Naive B cell (primary cell): ENCODE measurements at places on chromosomes 1 and 21.

DNA sequence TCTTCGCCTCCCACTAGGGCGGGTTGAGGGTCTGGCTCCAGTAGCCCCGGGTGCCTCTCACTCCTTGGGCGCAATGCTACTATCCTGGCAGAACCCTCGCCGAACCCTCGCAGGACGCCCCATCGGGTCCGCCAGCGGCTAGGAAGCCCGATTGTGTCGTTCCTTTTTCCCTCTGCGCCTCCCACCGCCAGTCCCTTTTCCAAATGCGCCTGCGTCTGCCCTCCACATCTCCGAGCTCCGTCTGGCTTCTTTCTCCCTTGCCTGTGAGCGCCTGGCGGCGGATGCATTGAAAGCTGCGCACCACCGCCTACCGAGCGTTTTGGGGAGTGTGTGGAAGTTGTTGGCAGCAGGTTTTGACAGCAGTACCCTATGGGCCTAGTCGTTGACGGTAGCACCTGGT, 1.0 kb upstream of the DIRAS3 start:
- DNase-seq: no peak

- DNase-seq: no peak
Observed at GRCh38 chr1:19034721-19035120, 78.2 kb upstream of the IFFO2 start.

DNA sequence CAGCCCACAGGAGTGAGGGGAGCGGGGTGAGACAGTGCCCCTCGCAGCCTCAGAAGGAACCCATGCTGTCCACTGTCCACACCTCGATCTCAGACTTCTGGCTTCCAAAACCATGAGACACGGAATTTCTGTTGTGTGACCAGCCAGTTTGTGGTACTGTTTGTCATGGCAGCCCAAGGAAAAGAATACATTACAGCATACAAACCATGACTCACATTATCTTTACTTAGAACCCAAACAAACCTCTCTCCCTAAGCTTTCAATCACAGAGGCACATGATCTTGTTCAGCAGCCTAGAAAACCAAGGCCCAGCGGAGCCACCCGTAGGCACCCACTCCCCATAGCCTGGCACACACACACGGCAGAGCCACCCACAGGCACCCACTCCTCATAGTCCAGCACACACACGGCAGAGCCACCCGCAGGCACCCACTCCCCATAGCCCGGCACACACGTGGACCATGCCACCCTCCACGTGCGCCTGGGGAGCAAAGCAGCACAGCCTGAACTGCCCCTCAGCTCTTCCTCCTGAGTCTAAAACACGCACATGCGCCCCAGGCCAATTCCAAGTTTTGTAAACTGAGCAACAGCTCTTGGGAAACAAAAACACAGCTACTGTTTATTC, 458 bp upstream of the KRTAP10-4 start:
- no peak for DNase-seq

DNA sequence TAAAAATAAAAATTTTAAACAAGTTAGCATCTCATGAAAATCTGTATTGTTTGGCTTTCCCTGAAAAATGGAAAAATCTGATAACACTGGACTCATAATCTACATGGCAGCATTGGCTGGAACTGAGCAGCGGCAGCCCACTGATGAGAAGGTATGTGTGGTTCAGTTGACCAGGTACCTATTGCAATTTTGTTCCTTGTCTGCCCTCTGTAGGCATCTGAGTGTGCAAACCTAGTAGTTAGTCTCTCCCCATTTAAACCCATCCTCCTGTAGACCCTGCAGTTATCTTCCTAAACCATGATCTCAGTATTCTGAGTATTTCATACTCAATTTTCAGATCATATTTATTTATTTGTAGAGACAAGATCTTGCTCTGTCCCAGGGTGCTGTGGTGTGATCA, 59.4 kb upstream of the SERBP1 start:
- DNase-seq: peak; percentile 21

DNA sequence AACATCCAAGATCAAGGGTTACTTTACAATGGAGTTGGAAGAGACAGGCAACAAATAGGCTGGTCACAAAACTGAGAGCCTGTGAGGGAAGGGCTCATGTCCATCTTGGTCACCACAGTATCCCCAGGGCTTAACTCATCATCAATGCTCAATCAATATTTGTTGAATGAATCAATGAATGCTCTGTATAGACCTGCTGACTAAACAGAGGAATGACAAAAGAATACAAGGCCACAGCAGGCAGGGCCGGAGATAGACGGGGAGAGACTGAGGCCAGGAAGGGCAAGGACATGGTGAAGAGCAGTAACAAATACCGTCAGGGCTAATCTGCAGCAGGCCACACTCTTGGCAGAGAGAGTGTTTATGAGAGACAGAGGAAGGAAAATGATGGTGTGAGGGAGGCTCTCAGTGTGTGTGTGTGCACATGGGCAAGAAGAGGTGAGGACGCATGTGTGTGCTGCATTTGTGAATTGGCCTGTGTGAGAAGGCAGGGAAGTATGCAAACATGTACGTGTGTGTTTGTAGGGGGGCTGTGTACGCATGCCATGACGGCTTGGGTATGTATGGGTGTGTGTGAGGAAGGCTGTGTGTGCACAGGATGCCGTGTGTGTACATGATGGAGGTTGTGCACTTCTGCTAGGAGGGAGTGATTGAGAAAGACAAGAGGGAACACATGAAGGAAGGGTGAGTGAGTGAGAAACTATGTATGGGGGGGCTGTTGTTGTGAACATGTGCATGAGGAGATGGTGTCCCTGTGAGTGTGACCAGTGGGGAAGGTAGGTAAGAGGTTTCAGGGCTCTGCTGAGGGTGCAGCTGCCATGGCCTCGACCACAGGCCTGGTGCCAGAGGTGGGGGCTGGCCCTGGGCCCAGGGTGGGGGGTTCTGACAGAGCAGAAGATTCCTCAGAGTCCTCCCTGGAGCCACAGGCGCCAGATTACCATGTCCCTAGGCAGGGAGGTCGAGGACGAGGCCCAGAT, 15.4 kb downstream of the AHDC1 start:
- DNase-seq: no peak
